Activated effector memory CD4-positive, alpha-beta T cell treated with Interleukin-2 at 50 U/mL for 16 hours (primary cell): ENCODE measurements at places on chromosomes 5 and 9.

- no peak for DNase-seq
Measured at GRCh38 chr5:104111632-104112031, 549.0 kb upstream of the NUDT12 start.

GRCh38 chr9:110635589-110635988 lies 33.0 kb upstream of the MUSK start:
- DNase-seq = no peak

GRCh38 chr9:13587571-13587970 lies 308.1 kb upstream of the MPDZ start:
- DNase-seq = no peak

- peak; percentile 94 for DNase-seq
Measured at GRCh38 chr9:6007058-6007769, 8.2 kb downstream of the RANBP6 start.

- no peak for DNase-seq
Measured at GRCh38 chr5:1793301-1793740, 6.3 kb downstream of the MRPL36 start.

DNA sequence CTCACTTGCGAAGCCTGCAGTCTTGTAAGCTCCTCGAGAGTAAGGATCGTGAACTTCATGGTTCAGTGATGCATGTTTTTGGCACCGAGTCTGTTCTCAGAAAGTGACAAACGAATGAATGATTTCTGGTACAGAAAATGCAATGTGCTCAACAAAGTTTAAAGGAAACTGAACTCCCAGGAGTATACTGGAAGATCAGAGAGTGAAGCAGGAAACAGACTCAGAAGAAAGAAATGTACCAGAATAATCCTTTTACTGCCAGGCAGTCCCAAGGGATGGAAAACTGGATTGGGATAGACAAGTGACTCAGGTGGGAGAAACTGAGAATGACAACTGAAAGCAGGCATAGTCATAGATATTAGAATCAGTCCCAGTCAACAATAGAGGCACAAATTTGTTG lies 420.6 kb downstream of the CTNND2 start:
- DNase-seq = no peak

- no peak for DNase-seq
Measured at GRCh38 chr5:159956074-159956473, 39.8 kb downstream of the ADRA1B start.

DNA sequence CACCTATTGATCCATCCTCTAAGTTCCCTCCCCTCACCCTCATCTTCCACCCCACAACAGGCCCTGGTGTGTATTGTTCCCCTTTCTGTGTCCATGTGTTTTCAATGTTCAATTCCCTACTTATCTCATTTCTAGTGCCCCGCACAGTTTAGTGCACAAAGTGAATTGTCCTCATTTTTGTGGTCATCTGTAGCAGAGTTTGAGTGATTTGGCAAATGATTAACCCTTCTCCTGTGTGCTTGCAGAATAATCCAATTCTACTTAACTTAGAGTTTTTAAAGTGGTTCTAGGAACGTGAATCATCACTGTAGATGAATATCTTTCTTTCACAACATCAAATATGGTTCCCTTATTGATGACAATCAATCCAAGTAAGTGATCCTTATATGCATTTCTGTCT lies 6.3 kb upstream of the HAPLN1 start:
- no peak for DNase-seq

GRCh38 chr5:156314416-156314815 lies 12.5 kb upstream of the SGCD start:
- DNase-seq = no peak

- no peak for DNase-seq
Measured at GRCh38 chr5:150527038-150527437, 19.1 kb downstream of the NDST1 start.

DNA sequence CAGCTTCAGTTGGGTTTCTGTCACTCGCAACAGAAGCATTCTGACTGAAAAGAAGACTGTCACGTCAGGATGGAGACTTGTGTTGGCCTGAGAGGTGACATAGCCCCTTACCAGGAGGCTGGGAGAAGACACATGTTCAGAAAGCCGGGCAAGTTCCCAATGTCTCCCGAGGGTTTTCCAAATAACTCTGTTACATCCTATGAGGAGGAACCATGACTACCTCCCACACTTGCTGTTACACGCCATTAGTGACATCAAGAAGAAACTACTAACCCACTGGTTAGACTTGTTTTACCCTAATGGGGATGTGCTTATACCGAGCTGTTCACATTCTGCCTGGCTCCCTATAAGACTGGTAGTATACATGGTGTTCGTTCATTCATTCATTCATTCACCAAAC lies 33.3 kb downstream of the SH3PXD2B start:
- DNase-seq = no peak

DNA sequence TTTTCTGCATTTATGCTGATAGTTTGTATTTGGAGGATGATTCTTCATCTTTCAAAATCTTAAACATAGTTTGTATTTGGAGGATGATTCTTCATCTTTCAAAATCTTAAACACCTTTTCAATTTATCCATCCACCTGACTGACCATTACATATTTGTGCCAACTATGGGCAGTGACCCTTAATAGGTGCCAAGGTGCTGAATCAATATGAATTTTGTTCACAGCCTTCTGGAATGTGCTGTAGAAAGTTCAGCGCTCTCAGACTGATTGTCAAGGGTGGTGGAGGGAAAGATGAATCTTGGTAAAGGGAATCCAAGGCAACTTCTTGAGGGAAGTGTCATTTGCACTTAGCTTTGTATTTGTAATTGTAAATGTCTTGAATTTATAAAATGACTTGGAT lies 18.1 kb downstream of the ZNF618 start:
- no peak for DNase-seq

GRCh38 chr9:134758949-134759607 lies 117.5 kb downstream of the COL5A1 start:
- DNase-seq = no peak

GRCh38 chr5:81044868-81045267 lies 84.7 kb downstream of the RASGRF2 start:
- DNase-seq = no peak

DNA sequence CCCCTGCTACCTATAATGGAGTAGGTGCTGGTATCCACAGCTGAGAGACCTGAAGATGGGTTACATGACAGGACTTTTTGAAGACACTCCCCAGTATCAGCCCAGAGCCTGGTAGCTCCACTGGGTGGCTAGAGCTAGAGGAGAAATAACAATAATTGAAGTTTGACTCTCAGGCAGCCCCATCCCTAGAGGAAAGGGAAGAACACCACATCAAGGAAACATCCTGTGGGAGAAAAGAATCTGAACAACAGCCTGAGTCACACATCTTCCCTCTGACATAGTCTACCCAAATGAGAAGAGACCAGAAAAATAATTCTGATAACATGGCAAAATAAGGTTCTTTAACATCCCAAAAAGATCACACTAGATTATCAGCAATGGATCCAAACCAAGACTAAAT lies 432.1 kb downstream of the CDH18 start:
- no peak for DNase-seq

- DNase-seq = no peak
Measured at GRCh38 chr9:79480639-79481038, 91.1 kb upstream of the TLE4 start.

- DNase-seq = no peak
Measured at GRCh38 chr9:3716415-3716814, 190.6 kb upstream of the RFX3 start.

DNA sequence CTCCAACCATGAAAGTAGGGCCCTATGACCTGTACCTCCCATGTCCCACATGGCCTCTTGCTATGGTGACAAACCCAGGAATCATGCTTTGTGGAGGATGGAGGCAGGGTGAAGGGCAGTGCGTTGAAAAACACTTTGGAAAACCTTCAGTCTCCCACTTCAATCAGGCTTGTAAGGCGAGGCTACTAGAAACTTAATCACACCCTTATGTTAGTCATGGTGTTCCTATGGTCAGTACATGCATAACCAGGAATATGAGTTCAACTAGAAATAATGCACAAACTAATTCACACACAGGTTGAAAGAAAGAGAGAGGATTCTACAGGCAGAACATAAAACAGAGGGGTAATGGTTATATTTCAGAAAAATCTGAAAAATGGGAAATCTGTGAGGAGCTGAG lies 601.1 kb downstream of the KCTD16 start:
- no peak for DNase-seq

GRCh38 chr9:121910491-121911040 lies 182.5 kb downstream of the TTLL11 start:
- no peak for DNase-seq

DNA sequence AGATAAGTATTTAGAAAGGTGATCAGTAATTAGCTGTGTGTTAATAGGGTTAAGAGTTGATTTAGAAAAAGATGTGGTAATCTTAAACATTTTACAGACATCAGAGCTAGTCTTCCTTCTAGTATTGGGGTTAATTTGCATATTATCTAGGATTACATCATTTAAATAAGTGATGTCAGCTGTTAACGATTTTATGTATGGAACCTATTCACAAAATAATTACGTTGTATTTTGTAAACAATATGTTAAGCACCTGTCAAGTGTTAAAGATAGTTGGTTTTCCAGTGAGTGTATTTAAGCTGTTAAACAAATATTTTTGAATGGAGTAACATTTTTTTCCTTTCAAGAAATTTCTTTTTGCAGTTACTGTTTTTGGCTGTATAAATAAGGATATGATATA lies 2.2 kb downstream of the DCP2 start:
- DNase-seq = no peak

- DNase-seq = no peak
Measured at GRCh38 chr9:138115506-138115905, 237.9 kb downstream of the CACNA1B start.

- DNase-seq = no peak
Measured at GRCh38 chr9:4530375-4530774, 40.1 kb downstream of the SLC1A1 start.
